ENCODE measurements at places on chromosomes 3 and 15.

DNA sequence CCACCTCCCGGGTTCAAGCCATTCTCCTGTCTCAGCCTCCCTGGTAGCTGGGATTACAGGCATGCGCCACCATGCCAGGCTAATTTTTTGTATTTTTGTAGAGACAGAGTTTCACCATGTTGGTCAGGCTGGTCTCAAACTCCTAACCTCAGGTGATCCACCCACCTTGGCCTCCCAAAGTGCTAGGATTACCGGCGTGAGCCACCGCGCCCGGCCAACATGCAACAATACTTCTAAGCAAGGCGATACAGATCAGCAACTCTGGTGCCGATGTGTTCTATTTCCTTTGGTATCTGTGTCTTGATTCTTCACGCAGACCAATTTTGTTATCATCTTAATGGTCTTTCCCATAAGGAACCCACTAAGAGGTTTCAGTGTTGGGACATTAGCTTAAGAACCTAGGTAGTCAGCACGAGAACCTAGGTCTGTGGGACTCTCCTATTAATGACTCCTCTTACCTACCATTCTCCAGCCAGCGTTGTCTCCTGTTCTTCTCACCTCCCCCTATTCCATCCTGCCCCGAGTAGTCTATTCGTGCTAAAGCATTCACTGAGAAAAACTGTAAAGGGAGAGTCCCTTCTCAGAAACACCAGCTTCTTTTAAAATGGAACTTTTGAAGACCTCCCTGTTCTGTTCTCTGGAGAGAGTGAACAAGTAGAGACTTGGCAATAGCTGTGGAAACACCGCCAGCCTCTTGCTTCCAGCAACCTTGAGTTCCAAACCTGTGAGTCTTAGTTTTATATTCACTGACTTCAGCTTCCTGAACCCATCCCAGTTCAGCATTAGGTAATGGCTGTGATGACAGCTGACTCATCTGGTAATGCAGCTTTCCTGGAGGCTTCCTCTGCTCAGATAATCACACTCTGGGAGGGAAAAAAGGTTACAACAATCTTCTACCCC lies 61.2 kb downstream of the TSC22D2 start:
- no peak for DNase-seq

DNA sequence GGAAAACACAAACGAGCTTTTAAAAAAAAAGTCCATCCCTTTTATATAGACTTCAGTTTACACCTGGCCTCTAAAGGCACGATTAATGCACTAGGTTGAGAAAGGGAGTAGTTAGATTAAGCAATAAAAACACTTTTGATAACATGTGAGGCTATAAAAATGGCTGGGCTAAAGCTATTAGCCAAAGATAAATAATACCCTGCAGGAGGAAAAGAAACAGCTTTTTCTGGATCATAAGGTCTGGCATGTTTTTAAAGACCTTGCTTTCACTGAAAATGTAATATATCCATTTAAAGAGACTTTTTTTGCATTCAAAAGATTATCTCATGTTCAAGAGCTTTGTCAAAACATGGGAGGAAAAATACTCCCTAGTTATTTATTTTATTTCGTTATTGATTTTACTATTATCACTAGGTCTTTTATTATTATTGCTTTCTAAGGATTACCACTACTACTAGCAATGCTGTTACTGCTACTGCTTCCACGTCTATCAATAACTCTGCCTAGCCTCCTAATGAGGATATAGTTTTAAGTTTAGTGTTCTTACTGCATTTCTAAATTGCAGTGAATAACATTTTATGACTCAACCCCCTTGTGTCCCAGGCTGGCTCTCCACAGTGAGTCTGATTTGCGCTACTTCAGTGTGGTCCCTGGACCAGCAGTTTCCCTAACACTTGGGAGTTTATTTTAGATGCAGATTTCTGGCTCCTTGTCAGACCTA lies 93.4 kb downstream of the THRB start:
- no peak for DNase-seq

- no peak for DNase-seq
Observed at GRCh38 chr3:102237181-102237580, 197.6 kb upstream of the ZPLD1 start.

GRCh38 chr3:87987952-87988351 lies 70.9 kb downstream of the CGGBP1 start:
- no peak for DNase-seq

DNA sequence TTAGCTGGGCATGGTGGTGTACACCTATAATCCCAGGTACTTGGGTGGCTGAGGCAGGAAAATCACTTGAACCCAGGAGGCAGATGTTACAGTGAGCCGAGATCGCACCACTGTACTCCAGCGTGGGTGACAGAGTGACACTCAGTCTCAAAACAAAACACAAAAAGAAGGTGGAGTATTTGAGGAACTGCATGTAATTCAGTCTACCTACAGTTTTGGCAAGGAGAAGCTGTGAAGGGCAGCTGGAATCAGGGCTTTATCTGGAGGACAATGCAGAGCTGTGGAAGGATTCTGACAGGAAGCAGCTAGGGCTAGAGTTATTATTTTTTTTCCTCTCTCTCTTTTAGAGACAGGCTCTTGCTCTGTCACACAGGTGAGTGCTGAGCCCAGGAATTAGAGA lies 6.8 kb downstream of the H1-8 start:
- DNase-seq = no peak

GRCh38 chr15:98155356-98155755 lies 194.9 kb downstream of the ARRDC4 start:
- DNase-seq = no peak

- no peak for DNase-seq
Observed at GRCh38 chr3:159620873-159621272, 367.8 kb upstream of the IL12A start.

- no peak for DNase-seq
Observed at GRCh38 chr3:197521277-197522182, 34.2 kb downstream of the BDH1 start.

DNA sequence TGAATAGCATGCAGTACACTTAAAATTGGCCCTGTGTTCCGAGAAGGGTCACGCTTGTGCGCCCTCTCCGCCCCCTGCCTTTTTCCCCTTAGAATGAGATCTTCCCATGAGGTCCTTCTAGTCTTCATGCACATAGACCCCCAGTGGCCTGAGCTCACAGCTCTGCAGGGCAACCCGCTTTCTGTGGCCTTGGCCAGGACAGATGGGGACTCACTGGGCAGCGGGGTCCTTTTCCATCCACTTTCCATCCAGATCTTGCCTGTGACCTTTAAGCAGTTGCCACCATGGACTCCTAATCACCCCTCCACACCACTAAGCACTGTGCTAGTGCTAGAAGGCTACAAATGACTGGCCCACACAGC lies 244.4 kb downstream of the UACA start:
- no peak for DNase-seq

DNA sequence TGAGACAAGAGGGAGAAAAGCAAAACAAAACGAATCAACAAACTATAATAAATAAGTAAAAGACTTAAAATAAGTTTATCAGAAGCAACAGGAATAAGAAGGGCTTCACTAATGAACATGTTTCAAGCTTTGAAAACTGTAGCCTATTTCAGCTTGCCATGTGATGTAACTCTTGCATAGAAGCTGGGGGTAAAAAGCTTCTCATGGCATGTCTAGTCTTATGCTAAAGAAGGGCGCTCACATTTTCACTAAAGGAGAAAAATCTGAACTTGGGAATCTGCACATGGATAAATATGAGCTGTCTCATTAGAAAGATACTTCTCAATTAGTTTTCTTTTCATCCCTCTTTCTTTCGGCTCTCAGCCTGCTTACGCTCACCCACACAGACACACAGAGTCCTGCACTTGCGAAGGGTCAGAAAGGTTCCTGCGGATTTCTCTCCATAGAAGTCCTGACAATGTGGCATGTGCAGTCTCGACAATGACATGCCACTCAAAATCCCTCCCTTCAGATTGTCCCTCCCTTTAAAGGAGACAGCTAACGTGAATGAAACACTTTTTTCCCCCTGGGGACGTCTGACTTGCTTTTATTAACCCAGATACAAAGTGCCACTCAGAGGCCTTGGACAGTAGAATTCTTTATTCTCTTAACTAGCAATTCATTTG lies 568.9 kb upstream of the NR2F2 start:
- no peak for DNase-seq

DNA sequence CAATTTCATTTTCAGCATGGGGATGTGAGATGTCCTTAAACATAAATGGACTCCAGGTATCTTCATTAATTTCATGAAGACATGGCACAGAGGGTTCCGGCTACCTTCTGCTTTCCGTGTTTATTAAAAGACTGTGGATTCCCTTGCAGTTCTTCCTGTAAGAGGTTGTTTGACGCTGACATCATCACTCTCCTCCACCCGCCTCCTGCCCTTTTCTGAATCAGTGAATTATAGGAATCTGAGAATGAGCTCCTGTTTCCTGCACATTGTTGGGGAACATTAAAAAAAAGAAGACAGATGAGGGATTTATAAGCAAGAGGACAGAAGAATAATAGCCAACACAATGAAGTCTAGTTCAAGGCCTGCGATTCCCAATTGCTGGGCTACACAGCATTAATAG lies 191.3 kb downstream of the LPP start:
- DNase-seq = no peak

GRCh38 chr3:166451997-166452396 lies 614.8 kb upstream of the BCHE start:
- DNase-seq = no peak

DNA sequence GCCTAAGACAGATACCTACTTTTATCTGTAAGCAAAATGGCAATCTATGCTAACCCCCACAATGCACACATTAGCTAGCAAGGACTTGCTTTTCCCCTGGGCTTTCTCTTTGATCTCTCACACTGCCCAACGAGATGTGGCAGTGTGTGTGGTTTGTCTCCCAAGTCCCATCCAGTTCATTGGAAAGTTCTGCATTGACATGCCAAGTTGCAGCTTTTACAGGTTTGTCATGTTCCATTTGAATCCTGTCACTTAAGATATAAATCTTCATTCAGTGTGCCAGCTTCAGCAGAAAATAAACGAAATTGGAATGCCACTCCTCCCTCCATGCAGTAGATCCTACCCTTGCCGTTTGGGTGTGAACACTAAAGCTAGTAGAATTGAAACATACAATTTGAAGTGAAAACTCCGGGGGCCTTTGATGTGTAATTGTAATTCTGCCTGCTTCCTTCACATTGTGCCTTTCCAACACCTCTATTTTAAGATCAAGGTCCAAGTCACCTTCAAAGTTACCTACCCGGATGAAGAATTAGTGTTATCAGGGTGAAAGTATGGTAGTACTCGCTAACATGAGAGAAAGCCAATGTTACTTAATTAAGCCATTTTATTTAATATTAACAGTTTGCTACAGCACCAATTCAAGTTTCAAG lies 130.9 kb upstream of the BHLHE40 start:
- DNase-seq = no peak

All from lower leg skin (tissue), 4 donors.